ENCODE measurements at places on chromosomes 1 and 21.

GRCh38 chr1:205950280-205950679 lies 7.0 kb upstream of the SLC26A9 start:
- DNase-seq: no peak

DNA sequence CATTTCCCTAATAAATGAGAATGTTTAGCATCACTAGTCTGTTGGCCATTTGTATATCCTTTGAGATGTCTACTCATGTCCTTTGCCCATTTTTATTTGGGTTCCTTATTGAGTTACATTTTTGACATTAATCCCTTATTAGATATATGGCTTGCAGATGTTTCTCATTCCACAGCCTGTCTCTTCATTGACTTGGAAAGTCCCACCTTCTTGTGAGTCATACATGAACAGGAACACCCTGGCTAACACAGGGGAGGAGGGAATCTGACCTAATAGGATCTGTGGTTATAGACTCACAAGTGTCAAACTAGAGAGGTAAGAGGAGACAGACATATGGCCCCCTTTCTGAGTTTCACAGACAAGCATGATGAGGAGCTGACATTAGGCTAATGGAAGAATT lies 11.5 kb downstream of the ZP4 start:
- DNase-seq: no peak

- DNase-seq: no peak
Observed at GRCh38 chr1:72324451-72324850, 42.1 kb upstream of the NEGR1 start.

DNA sequence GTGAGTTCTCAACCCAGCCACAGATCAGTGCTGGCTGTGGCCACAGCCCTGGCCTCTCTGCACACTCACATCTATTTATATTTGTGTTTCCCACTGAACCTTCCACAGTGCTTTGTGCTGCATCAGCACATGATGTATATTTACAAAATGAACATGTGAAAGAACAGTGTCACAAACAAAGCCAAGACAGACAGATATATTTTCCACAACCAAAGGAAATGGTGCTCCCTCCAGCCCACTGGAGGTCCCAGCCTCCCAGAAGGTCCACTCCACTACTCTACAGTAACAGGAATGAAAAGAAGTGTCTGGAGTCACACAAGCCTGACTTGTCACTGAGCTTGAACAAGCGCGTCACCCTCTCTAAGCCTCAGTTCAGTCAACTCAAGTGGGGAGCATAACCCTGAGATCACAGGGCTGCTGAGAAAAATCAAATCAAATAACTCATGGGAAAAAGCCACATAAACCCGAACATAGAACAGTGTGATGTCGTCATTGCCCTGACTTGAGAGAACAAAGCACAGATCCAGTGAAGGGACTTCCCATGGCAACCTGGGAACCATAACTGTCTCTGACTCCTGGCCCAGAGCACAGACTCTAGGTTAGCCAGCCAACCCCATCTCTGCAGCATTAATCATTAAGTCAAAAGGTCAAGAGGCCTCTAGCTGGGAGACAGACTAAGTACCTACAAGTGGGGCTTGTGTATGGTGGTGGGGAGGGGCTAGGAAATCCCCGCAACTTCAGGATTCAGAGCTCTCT lies 121.2 kb downstream of the TRABD2B start:
- no peak for DNase-seq

DNA sequence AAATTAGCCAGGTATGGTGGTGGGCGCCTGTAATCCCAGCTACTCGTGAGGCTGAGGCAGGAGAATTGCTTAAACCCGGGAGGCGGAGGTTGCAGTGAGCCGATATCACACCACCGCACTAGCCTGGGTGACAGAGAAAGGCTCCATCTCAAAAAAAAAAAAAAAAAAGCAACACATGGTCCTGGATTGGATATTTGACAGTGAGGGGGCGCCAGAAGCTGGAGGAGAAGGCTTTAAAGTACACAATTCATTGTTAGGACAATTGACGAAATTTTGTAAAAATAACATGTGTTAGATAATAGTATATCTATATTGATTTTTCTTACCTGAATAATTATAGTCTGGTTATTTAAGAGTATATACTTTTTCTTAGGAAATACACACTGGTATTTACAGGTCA lies 50.2 kb upstream of the USP25 start:
- no peak for DNase-seq

GRCh38 chr1:101239095-101240040 lies 2.5 kb downstream of the S1PR1 start:
- peak; percentile 42 for DNase-seq

DNA sequence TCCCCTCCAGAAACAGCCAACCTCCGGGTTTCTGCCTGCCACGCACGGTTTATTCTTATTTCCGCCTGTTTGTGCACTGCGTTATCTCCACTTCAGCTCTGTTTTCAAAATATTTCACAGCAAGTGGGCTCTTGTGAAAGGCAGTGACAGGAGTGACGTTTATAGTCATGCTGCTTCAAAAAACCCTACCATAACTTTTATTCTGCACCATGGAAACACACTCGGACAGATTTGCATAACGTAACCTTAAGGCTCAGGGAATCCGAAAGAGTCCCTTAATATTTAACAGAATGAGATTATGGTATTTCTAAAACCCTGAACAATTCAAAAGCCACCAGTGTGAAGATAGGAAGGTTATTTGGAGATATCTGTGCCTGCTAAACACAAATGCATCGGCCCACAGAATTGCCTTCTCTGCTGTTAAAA lies 782 bp upstream of the SDE2 start:
- DNase-seq: no peak

DNA sequence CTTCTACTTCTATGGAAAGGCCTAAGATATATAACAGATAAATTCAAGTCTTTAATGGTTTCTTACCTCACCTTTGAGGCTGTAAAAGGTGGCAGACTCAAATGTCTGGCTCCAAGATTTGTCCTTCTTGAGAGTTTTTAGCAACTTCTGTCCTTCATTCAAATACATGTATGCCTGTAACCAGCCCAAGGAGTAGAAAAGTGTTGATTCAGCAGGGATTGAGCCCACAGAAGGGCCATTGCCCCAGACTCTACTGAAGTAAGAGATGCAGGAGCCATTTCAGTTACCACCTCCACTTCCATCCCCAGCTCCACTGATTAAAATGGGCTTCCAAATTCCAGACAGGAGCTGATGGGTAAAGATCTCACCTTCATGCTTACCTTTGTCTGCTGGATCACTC lies 80.0 kb downstream of the ADCY10 start:
- no peak for DNase-seq

GRCh38 chr1:212234431-212235395 lies 50.5 kb upstream of the PPP2R5A start:
- DNase-seq: no peak

GRCh38 chr1:209375671-209376365 lies 207.7 kb upstream of the CAMK1G start:
- no peak for DNase-seq

Data from activated T-cell treated with anti-CD3 and anti-CD28 coated beads for 24 hours (primary cell).